ENCODE measurements at places on chromosomes 7 and 10. TPM values are rescaled to one million over a fixed set of nuclear protein-coding genes. Genes with fewer than 3 reads are reported as not detected.

EPO gene
- total RNA-seq = not detected

MORN4 gene
- 1.6 TPM for total RNA-seq

- H3K27me3 ChIP-seq = no peaks in the 10 kb centered on the region
- H3K4me3 ChIP-seq = no peak overlapping the region
- H3K4me1 ChIP-seq = no peaks in the 10 kb centered on the region
- H3K36me3 ChIP-seq = no peaks in the 10 kb centered on the region
- no peak for DNase-seq
Observed at GRCh38 chr10:97607095-97607636, 17.6 kb downstream of the C10orf62 start.

ZNF92 gene
- total RNA-seq = 35.0 TPM

RHBDD2 gene
- total RNA-seq = 74.3 TPM

DNA sequence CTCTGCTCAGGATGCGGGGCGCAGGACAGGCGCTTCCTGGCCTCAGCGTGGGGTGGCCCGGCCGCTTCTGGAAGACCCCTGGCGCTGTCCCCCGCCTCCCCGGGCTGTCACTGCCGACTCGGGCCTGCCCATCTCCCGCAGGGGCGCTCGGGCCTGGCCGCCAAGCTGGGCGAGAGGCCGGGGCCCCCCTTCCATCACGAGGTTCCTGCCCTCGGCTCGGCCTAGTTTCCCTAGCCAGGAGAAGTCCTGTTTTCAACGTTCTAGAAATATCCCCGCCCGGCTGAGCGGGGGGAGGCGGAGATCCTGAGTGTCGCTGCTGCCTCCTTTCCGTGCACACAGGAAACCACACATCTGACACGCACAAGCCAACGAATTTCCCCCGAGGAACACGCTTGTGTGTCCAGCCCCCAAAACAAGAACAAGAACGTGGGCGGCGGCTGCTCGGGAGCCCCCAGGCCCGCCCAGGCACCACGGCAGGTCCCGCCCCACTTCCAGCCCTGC lies 33.7 kb downstream of the AP5Z1 start:
- peak overlapping the region; percentile 24 for H3K4me3 ChIP-seq
- DNase-seq = no peak
- H3K27me3 ChIP-seq = no peaks in the 10 kb centered on the region

MMD2 gene
- not detected for total RNA-seq

FGFBP3 gene
- total RNA-seq = 2.4 TPM

GRCh38 chr10:70662362-70663220 lies 9.7 kb upstream of the ADAMTS14 start:
- no peak overlapping the region for H3K27ac ChIP-seq
- H3K4me3 ChIP-seq = no peak overlapping the region
- peaks cover 5% of the 10 kb centered on the region for H3K4me1 ChIP-seq
- DNase-seq = no peak
- H3K27me3 ChIP-seq = no peaks in the 10 kb centered on the region
- H3K36me3 ChIP-seq = no peaks in the 10 kb centered on the region

PON3 gene
- total RNA-seq = not detected

DNA sequence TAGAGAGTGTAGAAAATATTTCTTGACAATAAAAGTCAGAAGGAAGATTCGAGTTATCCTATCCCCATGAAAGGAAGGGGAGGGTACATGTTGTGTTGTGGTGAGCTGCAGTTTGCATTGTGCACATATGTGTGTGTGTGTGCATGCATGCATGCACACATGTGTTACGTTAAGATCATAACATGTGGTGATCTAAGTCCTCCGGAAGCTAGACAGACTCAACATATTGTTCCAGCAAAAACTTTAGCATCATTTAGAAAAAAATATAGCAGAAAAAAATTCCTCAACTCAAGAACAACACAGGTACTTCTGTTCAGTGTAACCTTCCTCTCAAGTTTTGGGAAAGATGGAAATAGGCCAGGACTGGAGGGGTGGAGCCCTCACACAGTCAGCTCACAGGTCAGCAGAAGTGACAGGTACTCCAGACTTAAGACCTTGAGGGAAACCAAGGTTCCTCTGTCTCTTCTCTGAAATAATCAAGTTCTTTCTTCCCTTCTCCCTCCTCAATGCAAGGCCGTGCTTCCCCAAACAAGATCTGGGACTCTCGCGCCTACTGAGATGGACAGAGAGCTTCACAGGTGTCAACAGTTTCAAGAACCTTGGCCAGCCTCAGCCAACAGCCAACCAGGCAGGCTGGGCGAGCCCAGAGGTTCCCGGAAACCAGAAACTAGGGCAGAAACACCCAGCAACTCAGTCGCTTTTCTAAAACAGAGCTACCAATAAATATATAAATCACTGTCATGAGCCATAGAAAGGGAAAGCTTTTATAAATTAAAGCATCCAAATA lies 205.2 kb downstream of the FAM107B start:
- H3K27ac ChIP-seq = peak overlapping the region; percentile 84
- H3K27me3 ChIP-seq = no peaks in the 10 kb centered on the region
- H3K4me3 ChIP-seq = peak overlapping the region; percentile 24
- H3K36me3 ChIP-seq = peaks cover 22% of the 10 kb centered on the region

DNA sequence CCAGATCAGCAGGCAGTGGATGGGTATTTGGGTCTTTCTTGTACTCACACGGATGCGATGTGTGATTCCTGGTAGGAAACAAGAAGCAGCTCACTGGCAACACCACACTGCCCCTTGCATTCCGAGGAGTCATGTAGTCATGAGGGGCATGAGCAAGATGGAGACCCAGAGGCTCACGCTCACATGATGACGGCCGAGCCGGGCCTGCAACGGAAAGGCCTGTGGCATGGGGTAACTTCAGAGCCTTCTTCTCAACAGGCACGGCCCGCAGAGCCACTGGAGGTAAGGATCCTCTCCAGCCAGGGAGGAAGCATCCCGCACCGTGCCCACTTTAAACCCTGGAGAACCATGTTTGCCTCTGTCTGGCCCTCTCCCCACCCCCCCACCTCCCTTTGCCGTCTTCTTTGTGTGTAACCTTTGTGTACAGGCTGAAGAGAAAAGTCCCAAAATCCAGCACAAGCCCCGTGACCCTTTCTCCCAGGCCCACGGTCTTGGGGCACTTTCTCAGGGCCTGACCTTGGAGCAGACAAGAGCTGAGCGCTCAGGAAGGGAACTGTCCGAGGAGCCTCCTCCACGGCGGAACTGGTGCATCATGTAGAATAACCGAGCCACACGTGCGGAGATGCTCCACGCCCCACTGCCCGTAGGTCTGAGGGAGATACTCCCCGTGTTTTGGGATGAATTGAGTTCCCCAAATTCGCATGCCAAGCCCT lies 516.4 kb downstream of the DNAJB6 start:
- no peak overlapping the region for H3K27ac ChIP-seq
- H3K36me3 ChIP-seq = no peaks in the 10 kb centered on the region
- peaks cover 27% of the 10 kb centered on the region for H3K4me1 ChIP-seq
- DNase-seq = no peak

DNA sequence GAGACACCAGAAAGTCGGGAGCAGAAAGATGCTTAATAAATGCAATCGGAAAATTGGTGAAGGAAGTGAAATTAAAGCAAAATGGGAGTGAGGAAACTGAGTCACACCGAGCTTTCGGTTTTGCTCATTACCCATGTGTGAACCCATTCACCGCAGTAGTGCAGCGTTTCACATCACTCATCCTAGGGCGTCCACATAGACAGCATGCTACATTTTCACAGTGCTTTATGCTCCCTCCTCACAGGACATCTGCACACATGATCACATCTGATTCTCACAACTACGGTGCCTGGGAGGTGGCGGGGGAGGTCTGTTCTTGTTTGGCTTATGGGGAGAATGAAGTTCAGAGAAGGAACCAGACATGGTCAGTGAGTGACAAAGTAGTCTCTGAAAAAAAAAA lies 36.6 kb upstream of the ATP6V0A4 start:
- H3K27ac ChIP-seq = no peak overlapping the region
- no peak for DNase-seq
- H3K4me1 ChIP-seq = no peaks in the 10 kb centered on the region
- H3K27me3 ChIP-seq = no peaks in the 10 kb centered on the region

- no peaks in the 10 kb centered on the region for H3K27me3 ChIP-seq
- peaks cover 9% of the 10 kb centered on the region for H3K4me1 ChIP-seq
Observed at GRCh38 chr7:99112097-99112496, 31.8 kb downstream of the SMURF1 start.

GRCh38 chr10:62189131-62189530 lies 79.5 kb downstream of the RTKN2 start:
- H3K4me1 ChIP-seq = no peaks in the 10 kb centered on the region
- no peaks in the 10 kb centered on the region for H3K36me3 ChIP-seq
- no peaks in the 10 kb centered on the region for H3K27me3 ChIP-seq
- H3K4me3 ChIP-seq = no peak overlapping the region

- no peaks in the 10 kb centered on the region for H3K4me1 ChIP-seq
- no peak overlapping the region for H3K4me3 ChIP-seq
- peaks cover 51% of the 10 kb centered on the region for H3K36me3 ChIP-seq
- DNase-seq = no peak
Observed at GRCh38 chr7:93310346-93310745, 78.2 kb downstream of the VPS50 start.

GLCCI1 gene
- total RNA-seq = 132 TPM

DNA sequence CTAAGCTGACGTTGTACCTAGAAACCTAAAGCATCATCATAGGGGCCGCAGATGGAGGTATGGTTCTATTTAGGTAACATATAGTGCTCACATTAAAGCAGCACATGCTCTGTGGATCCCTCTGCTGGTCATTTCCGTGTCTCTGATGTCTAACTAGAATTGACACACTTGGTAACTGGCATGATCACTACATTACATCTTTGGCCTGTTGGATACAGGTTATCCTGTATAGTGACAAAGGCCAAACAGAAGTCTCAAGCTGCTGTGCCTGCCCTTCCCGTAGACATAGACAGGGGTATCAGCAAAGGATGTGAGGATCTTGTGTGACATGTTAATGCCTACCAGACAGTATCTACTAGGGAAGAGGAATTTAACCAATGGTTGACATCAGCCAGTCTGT lies 51.2 kb downstream of the KIF5B start:
- peaks cover 13% of the 10 kb centered on the region for H3K36me3 ChIP-seq
- DNase-seq = peak; percentile 72
- no peak overlapping the region for H3K27ac ChIP-seq
- no peaks in the 10 kb centered on the region for H3K27me3 ChIP-seq
- H3K4me1 ChIP-seq = no peaks in the 10 kb centered on the region

AUTS2 gene
- 197 TPM for total RNA-seq

ZC3HAV1 gene
- total RNA-seq = 137 TPM

GRB10 gene
- total RNA-seq = 1.4 TPM

CASTOR2 gene
- total RNA-seq = 10.0 TPM

GRCh38 chr7:65832281-65832680 lies 40.6 kb upstream of the VKORC1L1 start:
- no peak overlapping the region for H3K27ac ChIP-seq
- H3K27me3 ChIP-seq = no peaks in the 10 kb centered on the region
- H3K4me3 ChIP-seq = no peak overlapping the region
- no peaks in the 10 kb centered on the region for H3K36me3 ChIP-seq

- DNase-seq = no peak
- no peaks in the 10 kb centered on the region for H3K36me3 ChIP-seq
- no peaks in the 10 kb centered on the region for H3K4me1 ChIP-seq
- no peaks in the 10 kb centered on the region for H3K27me3 ChIP-seq
- no peak overlapping the region for H3K4me3 ChIP-seq
- no peak overlapping the region for H3K27ac ChIP-seq
Observed at GRCh38 chr7:86991093-86991769, 68.2 kb downstream of the ELAPOR2 start.

DNA sequence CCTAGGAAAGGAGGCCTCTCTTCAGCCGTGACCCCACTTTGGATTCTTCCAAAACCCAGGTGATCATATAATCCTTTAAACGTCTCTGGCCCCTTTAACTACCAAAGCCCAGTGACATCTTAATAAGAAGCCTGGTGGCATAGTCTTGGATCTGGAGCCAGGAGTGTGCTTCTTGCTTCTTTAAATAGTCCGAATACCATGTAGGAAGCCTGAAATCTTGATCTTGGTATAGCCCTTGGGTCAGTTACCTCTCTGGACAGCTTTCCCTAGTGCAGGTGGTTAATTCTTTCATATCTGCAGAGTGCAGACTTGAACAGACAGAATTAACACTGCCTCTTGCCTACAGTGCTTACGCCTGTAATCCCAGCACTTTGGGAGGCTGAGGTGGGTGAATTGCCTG lies 138.6 kb upstream of the EFCAB10 start:
- H3K4me1 ChIP-seq = no peaks in the 10 kb centered on the region
- DNase-seq = no peak
- H3K36me3 ChIP-seq = no peaks in the 10 kb centered on the region
- no peak overlapping the region for H3K4me3 ChIP-seq
- no peak overlapping the region for H3K27ac ChIP-seq
- H3K27me3 ChIP-seq = no peaks in the 10 kb centered on the region

C10orf120 gene
- total RNA-seq = not detected

C7orf57 gene
- total RNA-seq = not detected

GRCh38 chr7:8178353-8178752 lies 83.6 kb downstream of the ICA1 start:
- no peaks in the 10 kb centered on the region for H3K36me3 ChIP-seq
- no peaks in the 10 kb centered on the region for H3K27me3 ChIP-seq
- no peak overlapping the region for H3K4me3 ChIP-seq
- no peak for DNase-seq
- peak overlapping the region; percentile 87 for H3K27ac ChIP-seq

- H3K4me1 ChIP-seq = peaks cover 3% of the 10 kb centered on the region
- no peaks in the 10 kb centered on the region for H3K27me3 ChIP-seq
- DNase-seq = no peak
- peak overlapping the region; percentile 82 for H3K27ac ChIP-seq
- H3K36me3 ChIP-seq = no peaks in the 10 kb centered on the region
Observed at GRCh38 chr10:32379950-32380551, 33.1 kb upstream of the EPC1 start.

SDK1 gene
- 0.11 TPM for total RNA-seq

STMP1 gene
- 22.3 TPM for total RNA-seq

DNA sequence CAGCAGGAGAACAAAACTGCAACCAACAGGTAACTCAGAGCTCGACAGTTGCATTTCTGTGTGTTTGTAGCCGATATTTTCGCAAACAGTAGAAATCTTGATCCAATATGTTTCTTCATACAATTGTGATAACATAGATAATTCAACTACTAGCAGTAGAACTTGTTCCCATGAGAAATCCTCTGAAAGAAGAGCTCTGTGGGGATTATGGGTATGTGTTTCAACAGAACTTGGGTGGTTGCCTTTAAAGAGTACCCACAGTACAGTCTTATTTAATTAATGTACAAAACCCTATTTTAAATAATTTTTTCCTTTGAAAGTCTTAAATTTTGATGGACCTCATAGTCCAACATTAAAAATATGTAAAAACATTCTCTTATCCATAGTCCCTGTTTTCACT lies 266.1 kb downstream of the PARD3 start:
- H3K27me3 ChIP-seq = no peaks in the 10 kb centered on the region
- no peak for DNase-seq

DNA sequence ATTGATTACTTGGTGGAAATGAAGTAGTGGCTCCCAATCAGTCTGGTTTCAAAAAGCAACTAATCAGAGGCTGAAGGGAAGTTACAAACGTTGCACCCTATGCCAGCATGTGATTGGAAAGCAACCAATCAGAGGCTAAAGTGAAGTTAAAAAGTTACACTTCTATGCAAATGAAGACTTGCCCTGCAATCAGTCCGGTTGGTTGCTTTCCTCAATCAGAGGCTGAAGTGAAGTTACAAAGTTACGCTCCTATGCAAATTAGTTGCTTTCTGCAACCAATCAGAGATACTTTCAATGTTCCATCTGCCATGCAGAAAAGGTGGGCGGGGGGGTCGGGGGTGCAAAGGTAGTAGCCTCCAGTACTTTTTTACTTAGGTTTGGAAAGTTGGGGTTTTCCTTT lies 1077.1 kb downstream of the TYW1 start:
- H3K27me3 ChIP-seq = no peaks in the 10 kb centered on the region
- no peaks in the 10 kb centered on the region for H3K36me3 ChIP-seq
- H3K27ac ChIP-seq = no peak overlapping the region
- DNase-seq = no peak
- no peaks in the 10 kb centered on the region for H3K4me1 ChIP-seq

- no peaks in the 10 kb centered on the region for H3K36me3 ChIP-seq
- DNase-seq = no peak
- no peaks in the 10 kb centered on the region for H3K4me1 ChIP-seq
- H3K4me3 ChIP-seq = no peak overlapping the region
Observed at GRCh38 chr10:100775386-100775785, 30.0 kb downstream of the PAX2 start.

All from natural killer cell (primary cell).